ENCODE measurements at places on chromosomes 16 and 17.

- DNase-seq: no peak
These were observed 49.3 kb upstream of the CA10 start for GRCh38 chr17:52207796-52208195.

DNA sequence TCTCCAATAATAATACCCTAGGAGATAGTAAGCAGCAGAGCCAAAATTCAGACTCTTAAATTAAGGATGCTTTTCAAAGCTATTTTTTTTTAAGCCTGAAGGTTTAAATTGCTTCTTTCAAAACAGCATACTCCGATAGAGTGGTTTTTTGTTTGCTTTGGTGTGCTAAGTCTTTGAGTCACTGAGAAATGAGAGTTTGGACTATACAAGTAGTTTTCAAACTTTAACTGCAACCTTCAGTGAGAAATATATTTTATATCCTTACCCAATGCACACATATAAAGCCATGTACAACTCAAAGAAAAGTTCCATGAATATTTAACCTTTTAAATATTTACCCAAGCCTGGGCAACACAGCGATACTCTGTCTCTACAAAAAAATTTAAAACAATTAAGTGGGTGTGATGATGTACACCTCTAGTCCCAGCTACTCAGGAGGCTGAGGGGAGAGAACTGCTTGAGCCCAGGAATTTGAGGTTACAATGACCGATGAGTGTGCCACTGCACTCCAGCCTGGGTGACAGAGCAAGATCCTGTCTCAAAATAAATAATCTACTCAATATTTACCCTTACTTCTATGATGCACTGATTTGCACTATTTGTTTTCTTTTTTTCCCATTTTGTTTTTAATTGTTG lies 19.2 kb downstream of the DCUN1D3 start:
- DNase-seq: no peak

- no peak for DNase-seq
These were observed 221.6 kb upstream of the CHMP6 start for GRCh38 chr17:80769936-80770625.

- DNase-seq: no peak
These were observed 34.0 kb upstream of the PRKCA start for GRCh38 chr17:66268247-66268927.

GRCh38 chr17:8091033-8091687 lies 3.6 kb upstream of the ALOX12B start:
- DNase-seq: no peak

DNA sequence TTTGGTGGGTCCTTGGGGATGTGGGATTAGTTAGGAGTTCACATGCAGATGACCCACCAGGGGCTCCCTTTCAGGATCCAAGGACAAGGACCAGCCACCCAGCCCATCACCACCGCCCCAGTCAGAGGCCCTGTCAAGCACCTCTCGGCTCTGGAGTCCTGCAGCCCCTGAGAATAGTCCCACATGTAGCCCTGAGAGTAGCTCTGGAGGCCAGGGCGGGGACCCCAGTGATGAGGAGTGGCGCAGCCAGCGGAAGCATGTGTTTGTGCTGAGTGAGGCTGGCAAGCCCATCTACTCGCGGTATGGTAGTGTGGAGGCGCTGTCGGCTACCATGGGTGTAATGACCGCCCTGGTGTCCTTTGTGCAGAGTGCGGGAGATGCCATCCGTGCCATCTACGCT lies 2.4 kb downstream of the MON1B start:
- no peak for DNase-seq

DNA sequence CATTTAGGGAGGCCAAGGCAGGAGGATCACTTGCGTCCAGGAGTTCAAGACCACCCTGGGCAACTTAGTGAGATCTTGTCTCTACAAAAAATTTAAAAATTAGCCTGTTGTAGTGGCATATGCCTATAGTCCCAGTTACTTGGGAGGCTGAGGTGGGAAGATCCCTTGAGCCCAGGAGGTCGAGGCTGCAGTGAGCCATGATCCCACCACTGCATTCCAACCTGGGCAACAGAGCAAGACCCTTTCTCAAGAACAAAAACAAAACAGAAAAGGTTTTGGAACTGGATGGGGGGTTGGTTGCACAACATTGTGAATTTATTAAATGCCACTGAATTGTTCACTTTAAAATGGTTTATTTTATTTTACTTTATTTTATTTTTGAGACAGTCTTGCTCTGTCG lies 21.2 kb downstream of the PLXDC1 start:
- no peak for DNase-seq

GRCh38 chr17:61289408-61290385 lies 109.9 kb upstream of the TBX2 start:
- no peak for DNase-seq

DNA sequence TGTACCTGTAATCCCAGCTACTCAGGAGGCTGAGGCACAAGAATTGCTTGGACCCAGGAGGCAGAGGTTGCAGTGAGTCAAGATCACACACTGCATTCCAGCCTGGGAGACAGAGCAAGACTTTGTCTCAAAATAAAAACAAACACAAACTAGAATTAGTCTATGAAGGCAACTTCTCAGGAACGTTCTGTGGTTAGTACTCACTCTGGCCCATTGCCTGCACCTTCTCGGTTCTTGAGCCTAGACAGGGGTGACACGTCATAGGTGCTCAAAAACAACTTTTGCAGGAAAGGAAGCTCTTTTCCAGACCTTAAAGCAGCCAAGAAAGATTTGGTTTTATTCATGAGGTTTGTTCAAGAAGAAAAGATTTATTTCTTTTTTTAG lies 22.3 kb upstream of the CNOT1 start:
- no peak for DNase-seq

Data from smooth muscle cell of the brain vasculature (primary cell).